Activated CD8-positive, alpha-beta memory T cell treated with anti-CD3 and anti-CD28 coated beads, Interleukin-2, amount 10 ng/mL, durations not matched to agents 7 days and 5 days (primary cell): ENCODE measurements at places on chromosomes 7 and 10. TPM values are rescaled to one million over a fixed set of nuclear protein-coding genes. Genes with fewer than 3 reads are reported as not detected.

DNA sequence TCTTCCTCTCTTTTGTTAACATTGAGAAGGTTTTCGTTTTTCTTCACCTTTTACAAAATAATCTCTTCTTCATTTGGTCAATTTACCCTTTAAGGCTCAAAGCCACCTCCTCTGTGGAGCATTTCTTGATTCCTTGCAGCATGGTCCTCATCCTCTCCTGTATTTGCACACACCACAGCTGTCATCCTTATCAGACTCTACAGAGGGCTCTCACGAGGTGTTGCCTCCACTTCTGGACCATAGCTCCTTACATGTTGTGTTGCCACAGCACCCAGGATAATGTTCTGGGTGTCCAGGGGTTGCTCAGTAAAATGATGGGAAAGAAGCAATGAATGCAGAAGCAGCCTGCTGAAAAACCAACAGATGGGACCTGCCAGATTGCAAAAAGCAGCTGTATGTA, 192.8 kb downstream of the SH2D4B start:
- DNase-seq = no peak

DNA sequence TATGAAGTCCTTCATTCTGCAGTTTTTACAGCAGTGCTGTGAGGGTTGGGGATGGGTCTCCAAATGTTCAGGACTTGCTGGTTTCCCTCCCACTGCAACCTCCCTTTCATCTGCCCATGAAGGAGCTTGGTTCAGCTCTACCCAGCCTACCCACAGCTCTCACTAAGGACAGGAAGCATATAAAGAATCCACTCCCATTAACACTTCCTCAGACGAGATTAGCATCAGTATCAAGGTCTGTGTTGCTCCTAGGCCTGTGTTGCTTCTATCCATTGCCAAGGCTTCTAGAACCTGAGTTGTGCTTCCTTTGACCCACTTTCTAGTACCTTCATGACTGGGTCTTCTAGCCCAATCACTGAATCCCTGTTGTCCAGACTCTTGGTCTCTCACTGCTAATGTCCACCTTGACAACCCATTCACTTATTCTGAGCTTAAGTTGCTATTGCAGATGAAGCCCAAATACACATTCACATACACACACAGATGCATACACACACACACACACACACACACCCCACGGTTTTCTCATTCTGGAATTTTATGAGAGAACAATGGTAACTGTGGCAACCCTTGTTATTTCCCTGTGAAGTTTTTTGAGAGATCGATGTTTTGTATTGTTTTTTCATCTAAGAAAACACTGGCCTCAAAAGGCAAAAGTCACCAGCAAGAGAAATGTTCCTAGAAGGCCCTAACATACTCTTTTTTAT, 248.1 kb downstream of the MTERF1 start:
- DNase-seq = no peak

GRCh38 chr7:33511778-33512177, 382.4 kb downstream of the BBS9 start:
- DNase-seq = no peak

- DNase-seq = no peak
Observed at GRCh38 chr7:122984021-122984420, 11.5 kb downstream of the TAS2R16 start.

GRCh38 chr10:123409426-123409825, 255.2 kb downstream of the BUB3 start:
- no peak for DNase-seq

The ICA1 gene
- total RNA-seq = 2.7 TPM

GRCh38 chr7:85178531-85179298, 8.1 kb downstream of the SEMA3D start:
- no peak for DNase-seq

GRCh38 chr10:48336978-48337599, 30.6 kb downstream of the MAPK8 start:
- no peak for DNase-seq

The PON1 gene
- total RNA-seq = not detected

The INSIG1 gene
- total RNA-seq = 145 TPM

DNA sequence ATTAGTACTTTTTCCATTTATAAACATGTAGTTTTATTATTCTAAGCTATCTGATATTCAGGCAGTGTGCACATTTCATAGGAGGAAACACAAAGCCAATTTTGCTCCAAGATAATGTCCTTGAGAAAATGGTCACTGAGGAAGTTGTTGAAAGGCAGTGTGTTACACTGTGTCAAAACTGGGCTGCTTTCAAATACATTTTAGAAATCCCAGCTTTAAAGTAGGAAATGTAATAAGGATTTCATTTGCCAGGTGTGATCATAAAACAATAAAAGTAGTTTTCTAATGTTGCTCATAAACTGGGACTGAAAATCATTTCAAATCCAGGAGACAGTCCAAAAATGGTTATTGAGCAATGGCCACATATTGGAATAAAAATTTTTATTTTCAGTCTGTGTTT, 80.1 kb downstream of the WDR37 start:
- DNase-seq = no peak

The RNF133 gene
- not detected for total RNA-seq

DNA sequence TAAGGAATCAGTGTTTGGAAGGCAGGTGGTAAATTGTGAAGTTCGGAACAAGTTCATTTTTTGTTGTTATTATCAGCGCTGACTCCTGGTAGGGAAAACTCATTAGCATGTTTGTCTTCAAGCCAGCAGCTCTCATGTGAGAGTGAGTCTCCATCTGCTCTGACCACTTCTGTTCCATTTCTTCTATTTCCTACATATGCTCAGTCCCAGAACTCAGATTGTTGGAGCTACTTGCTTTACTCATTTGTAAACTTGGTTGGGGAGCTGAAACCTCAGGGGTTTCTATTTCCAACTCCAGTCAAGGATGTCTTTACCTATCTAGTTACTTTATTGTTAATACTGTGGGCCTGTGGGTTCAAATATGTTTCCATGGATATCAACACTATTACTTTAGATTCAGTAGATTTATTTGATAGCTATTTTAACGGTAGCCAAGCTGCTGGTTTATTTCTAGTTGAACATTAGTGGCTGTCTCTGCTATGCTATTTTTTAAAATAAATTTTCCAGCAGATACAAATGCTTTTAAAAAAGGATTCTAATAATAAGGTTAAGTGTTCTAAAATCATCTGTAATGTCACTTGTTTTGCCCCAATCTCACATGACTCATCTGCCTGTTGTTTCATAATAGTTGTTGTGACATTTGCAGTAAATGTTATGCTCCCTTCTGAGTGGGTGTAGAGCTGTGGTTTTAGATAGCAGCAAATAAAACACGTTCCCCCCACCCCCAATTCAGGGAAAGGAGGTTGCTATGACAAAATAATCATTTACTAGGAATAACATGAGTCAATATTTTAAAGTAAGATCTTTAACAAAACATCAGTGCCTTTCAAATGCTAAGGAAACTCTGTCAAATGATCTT, 143.3 kb downstream of the HDAC9 start:
- DNase-seq = no peak

DNA sequence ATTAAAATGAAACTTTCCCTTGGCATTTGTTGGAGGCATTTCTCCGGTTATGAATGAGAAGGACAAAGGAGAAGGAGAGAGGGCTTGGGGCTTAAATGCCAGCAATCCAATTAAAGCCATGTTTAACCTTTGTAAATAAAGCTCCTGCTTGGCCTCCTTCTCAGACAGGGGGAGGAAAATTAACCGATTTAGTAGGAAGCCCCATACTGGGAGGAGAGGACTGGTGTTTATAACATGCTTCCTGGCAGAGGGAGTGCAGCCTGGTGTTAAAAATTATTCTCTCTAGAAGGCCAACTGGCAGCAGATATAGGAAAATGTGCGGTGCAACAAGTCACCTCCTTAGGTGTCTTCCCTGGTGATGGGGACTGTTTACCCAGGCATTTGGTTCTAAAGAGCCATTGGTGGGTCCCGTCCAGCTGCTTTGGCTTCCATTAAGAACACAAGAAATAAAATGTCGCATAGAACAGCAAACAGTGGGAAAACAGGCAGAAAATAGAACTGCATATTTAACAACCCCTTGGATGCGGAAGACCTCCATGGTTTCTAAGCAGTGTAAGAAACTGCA, 846.5 kb downstream of the TYW1 start:
- DNase-seq = no peak

The CLDN3 gene
- not detected for total RNA-seq
